ENCODE measurements at places on chromosomes 5 and 9.

DNA sequence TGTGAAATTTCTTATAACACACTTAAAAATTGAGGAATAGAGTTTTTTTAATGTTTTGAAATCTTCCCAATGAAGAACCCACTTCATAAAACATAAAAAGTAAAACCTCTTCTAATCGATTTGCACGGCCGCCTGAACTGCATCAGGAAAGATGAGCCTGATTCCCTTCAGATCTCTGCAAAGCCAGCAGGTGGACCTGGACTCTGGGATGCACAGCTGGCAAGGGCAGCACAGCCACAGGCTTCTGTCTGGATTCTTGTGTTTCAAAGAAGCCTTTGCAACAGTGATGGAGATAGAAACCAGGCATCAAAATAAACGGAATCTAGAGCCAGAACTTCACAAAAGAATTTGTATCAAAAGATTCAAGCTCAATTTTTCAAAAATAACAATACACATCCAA lies 36.0 kb upstream of the SPATA31C2 start:
- no peak for DNase-seq

DNA sequence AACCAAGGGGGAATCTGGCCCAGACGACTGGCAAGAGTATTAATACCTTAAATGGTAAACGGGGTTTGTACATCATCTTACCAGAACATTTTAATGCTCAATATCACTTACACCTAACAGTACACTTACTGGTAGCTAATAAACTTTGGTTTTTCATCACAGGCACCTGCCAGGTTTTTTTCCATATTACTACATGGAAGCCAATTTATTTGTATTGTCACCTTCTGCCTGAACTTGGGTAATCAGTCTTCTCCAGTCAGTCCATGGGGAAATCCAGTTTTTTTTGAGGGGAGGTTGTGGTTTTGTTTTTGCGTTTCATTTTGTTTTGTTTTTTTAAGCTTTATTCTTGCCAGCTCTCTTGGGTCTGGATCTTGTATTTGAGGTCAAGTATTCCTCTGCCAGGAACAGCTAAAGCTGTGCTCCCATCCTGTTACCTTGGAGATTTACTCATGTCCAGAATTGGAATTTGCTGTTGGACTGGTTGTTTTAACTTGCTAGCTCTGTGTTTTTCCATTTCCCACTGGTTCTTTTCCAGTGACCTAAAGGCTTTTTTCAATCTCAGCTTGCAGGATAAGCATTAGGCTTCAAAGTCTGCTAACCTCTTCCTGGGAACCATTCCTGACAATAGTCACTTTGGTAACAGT lies 11.1 kb upstream of the NADK2 start:
- DNase-seq = no peak

GRCh38 chr9:125655691-125656410 lies 51.2 kb downstream of the MAPKAP1 start:
- DNase-seq = no peak

DNA sequence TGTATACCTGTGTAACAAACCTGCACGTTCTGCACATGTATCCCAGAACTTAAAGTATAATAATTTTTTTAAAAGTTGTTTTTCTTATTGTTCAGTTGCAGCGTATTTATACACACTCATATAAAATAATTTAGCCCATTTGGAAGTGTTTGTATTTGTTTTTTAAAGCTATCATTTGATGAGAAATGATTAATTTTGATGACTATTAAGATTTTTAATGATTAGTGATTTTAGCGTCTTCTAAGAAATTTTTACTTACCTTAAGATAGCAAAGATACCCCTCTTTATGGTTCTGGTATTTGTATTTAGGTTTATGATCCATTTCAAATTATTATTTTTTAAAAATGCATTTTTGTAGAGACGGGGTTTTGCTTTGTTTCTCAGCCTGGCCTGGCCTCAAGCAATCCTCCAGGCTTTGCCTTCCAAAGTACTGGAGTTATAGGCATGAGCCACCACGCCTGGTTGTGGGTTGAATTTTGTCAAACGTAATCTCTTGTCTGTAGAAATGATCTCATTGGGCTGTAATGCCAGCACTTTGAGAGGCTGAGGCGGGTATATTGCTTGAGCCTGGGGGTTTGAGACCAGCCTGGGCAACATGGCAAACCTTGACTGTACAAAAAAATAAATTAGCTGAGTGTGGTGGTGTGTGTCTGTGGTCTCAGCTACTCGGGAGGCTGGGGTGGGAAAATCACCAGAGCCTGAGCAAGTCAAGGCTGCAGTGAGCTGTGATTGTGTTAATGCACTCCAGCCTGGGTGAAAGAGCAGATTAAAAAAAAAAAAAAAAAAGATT lies 26.9 kb downstream of the CSNK1G3 start:
- no peak for DNase-seq

- no peak for DNase-seq
Observed at GRCh38 chr9:93365427-93366118, 85.9 kb upstream of the FAM120A start.

DNA sequence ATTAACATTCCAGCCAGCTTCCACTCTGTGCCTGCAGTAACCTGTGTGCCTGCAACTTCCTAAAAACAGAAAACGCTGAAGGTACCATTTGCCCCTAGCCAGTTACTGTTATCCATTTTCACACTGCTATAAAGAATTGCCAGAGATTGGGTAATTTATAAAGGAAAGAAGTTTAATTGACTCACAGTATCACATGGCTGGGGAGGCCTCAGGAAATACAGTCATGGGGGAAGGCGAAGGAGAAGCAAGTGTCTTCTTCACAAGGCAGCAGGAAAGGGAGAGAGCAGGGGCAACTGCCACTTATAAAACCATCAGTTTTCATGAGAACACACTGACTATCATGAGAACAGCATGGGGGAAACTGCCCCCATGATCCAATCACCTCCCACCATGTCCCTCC lies 31.2 kb downstream of the PTCD2 start:
- DNase-seq = no peak

DNA sequence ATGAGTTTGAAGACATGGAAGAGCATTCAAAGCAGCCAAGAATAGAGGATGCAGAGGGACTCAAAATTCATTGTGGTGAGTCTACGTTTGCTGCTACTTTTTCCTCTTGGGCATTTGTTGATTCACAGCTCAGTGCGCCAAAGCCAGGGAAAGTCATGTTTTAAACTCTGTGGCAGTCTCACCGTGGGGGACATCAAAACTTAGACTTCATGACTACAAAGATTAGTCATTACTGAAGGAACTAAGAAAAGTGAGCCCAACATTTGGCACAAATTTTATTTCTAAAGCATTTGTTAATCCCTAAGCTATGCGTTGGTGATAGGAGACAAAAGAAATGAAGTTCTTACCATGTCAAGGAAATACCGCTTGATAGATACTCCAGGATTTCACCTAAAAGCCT lies 73.7 kb upstream of the MTAP start:
- DNase-seq = no peak

Data from activated naive CD8-positive, alpha-beta T cell treated with anti-CD3 and anti-CD28 coated beads, Interleukin-2, amount 50 U/mL, for 16 hours (primary cell).